ENCODE measurements at places on chromosomes 16 and 17.
A peak's percentile ranks its signal among the peaks of the same experiment; 100 is the strongest.

DNA sequence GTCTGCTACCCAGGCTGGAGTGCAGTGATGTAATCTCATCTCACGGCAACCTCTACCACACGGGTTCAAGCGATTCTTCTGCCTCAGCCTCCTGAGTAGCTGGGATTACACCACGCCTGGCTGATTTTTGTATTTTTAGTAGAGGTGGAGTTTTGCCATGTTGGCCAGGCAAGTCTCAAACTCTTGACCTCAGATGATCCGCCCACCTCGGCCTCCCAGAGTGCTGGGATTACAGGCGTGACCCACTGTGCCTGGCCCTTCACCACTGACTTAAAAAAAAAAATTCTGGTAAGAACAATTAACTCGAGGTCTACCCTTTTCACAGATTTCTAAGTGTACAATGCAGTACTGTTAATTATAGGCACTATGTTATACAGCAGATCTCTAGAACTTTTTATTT, 279.4 kb downstream of the PARN start:
- no peak for DNase-seq

DNA sequence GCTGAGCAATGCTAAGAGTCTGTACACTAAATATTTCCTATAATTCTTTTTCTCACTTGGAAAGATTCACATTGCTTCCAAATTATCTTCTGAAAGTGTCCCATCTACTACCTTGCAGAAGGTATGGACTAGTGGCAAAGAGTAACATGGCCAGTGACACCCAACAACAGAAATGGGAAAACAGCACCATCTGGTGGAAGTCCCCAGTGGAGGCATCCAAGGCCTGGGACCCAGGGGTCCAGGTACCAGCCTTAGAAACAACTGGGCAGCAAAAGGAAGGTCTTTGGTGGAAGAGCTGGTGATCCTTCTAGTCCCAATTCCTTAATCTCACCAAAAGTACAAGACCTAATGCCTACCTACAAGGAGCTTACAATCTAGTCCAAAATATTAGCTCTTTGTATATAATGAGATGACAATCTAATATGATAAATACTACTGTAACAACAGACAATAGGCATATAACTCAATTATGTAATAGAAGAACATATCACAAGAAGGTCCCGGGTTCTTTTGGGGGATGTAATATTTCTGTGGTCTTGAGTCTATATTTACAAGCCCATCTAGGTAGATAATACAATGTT, 55.3 kb downstream of the SKAP1 start:
- DNase-seq = peak; percentile 17

DNA sequence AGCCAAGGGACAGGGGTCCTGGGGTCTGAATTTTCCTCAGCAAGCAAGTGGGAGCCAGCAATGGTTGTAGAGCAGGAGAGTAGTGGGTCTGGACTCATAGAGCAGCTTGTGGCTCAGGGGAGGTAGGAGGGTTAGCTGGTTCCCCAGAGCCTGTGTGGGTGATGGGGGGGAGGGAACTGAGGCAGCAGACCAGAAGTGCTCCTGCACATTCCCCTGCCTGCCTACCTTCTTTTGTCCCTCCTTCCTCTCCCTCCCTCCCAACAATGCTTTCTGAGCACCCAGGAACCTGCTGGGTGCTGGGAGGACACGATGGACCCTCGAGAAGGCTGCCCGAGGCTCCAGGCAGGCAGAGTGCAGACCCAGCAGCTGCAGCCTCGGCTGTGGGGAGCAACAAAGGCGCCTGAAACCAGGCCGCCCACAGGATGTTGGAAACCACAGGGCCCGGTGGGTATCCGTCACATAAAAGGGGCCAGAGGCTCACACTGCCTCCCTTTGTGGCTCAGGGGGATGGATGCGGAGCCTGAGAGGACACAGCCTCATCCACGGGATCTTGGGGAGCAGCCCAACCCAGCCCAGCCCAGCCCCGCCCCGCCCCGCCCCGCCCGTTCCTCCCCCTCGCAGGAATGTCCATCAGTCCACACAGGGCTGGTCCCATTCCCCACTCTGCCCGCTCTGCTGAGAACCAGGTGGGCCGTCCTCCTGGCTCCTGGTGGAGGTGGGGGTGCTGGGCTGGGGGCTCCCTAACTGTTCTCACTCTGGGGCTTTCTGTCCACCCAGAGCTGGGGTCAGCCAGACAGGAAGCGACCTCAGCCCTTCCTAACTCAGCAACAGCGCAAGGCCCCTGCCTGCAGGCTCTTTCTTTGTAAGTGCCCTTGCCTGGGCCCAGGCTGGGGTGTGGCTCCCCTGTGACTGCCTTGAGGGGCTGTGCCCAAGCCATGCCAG, 1.7 kb upstream of the NLRC3 start:
- DNase-seq = no peak

- DNase-seq = peak; percentile 48
Measured at GRCh38 chr17:16980813-16981731, 9.2 kb upstream of the TNFRSF13B start.

DNA sequence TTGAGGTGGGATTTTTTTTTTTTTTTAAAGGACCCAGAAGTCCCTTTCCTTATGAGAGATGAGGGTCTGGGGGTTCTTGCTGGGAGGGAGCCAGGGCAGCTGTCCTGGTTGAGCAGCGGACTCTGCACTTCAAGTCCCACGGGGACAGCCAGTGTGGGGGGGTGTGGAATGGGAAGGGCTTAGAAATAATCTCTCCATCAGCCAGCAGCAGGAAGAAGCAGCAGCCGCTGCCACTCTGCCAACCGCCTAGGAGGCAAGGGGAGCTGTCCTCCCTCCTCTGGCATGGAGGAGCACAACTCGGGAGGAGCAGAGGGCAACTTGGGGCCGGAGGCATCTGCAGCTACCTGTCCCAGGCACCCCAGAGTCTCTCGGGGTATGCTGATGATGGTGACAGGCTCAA, at the start of gene KCNG4:
Gene KCNG4, minus strand, starts transcription at position 104 of the 400 bp plus-strand sequence. CDS start 2,527 bp downstream, outside the sequence.
- DNase-seq = no peak

DNA sequence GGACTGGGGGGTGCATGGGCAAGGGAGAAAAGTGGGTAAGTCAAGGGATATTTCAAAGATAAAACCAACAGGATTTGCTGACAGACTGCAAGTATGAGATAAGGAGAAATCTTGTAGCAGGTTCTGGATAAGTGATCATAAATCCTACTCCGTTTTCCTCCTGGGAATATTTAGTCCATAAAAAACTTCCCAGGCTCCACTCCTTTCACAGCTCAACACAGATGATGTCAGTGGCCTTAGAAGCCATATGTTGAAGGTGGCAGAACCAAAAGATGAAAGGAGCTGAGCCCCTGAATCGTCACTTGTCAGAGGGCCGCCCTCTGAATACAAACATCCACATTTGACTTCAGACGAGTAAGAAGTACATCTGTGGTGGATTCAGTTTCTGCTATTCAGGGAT, 71.7 kb downstream of the GRIN2A start:
- no peak for DNase-seq

- no peak for DNase-seq
Measured at GRCh38 chr16:50329446-50330189, 39.2 kb downstream of the BRD7 start.

GRCh38 chr17:80558046-80558445, 13.4 kb downstream of the RPTOR start:
- DNase-seq = no peak

DNA sequence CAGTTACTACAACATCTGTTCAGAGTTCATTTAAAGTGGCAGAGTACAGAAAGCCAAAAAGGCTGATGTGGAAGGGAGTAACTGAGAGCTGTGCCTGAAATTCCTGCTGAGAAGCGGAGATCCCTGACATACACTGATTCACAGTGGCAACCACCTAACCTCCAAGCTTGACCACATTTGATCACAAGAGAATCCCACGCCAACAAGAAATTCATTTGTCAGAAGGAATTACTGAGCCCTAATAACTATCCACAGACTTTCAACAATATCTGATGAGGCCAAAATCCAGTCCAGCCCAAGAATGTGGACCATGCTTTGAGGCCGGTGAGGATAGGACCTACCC, 168.5 kb upstream of the RPH3AL start:
- DNase-seq = peak; percentile 32

DNA sequence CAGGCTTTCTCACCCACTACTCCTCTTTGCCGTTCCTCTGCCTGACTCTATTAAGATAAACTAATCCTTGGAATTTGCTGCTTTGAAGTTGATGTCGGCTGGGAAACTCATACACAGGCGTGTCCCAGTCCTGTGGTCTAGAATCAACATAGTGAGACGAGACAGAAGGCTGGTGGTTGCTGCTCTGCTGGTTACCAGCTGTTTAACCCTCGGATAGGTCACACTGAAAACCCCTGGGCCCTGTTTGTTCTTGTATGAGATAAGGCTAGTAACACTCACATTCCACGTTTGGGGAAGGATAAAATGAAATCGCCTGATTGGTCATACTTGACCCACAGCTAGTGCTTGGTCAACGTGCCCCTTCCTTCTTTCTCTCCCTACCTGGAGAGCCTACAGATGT, 517.0 kb downstream of the CDH13 start:
- peak; percentile 45 for DNase-seq

- peak; percentile 10 for DNase-seq
Measured at GRCh38 chr16:17369421-17370222, 101.1 kb downstream of the XYLT1 start.

- DNase-seq = peak; percentile 86
Measured at GRCh38 chr16:86584726-86585721, 6.7 kb downstream of the FOXL1 start.

DNA sequence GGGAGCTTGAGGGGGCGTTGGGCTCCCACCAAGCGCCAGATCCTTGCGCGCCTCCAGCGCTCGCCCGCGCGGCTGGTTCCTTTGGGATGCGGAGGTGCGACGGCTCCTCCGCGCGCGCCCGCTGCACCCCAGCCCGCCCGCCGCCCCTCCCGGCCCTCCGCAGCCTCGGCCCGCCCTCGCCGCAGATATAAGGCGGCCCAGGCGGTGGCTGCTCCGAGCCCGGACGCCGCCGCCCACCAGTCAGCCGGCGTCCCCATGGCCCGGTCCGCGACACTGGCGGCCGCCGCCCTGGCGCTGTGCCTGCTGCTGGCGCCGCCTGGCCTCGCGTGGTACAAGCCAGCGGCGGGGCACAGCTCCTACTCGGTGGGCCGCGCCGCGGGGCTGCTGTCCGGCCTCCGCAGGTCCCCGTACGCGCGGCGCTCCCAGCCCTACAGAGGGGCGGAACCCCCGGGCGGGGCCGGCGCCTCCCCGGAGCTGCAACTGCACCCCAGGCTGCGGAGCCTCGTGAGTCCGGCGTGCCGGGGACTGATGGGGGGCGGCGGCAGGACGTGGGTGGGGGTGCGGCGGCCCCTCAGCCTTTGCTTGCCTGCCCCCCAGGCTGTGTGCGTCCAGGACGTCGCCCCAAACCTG, at the start of gene NPB:
Gene NPB, plus strand, starts transcription at position 216 of the 630 bp plus-strand sequence. Its CDS starts 40 bp downstream, at position 256.
- DNase-seq = peak; percentile 42

GRCh38 chr16:67389911-67390815, 3.1 kb downstream of the TPPP3 start:
- no peak for DNase-seq

- DNase-seq = peak; percentile 2
Measured at GRCh38 chr16:68144008-68144407, 58.8 kb downstream of the NFATC3 start.

- DNase-seq = no peak
Measured at GRCh38 chr16:8026450-8026849, 563.9 kb downstream of the TMEM114 start.

GRCh38 chr17:65811043-65811442, 249.6 kb upstream of the AXIN2 start:
- DNase-seq = no peak

GRCh38 chr17:49447628-49448302, 33.1 kb upstream of the PHB1 start:
- DNase-seq = peak; percentile 17

GRCh38 chr17:82608816-82609215, 39.4 kb downstream of the WDR45B start:
- DNase-seq = no peak

DNA sequence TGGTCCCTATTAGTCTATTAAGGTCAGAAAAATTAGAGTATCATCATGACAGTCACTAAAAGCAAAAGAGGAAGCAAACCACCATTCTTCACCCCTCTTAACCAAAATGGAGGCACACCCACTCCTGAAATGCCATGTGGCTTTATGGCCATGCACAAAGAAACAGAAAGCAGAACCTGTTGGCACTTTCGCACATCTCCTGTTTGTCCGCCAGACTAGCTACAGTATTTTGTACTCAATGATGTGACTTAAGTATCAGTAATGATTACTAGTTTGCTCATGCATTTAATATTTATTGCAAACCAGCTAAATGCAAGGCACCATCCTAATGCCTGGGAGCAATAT, 70.2 kb upstream of the GNAO1 start:
- no peak for DNase-seq

- no peak for DNase-seq
Measured at GRCh38 chr16:86217001-86217890, 293.1 kb upstream of the FOXF1 start.

DNA sequence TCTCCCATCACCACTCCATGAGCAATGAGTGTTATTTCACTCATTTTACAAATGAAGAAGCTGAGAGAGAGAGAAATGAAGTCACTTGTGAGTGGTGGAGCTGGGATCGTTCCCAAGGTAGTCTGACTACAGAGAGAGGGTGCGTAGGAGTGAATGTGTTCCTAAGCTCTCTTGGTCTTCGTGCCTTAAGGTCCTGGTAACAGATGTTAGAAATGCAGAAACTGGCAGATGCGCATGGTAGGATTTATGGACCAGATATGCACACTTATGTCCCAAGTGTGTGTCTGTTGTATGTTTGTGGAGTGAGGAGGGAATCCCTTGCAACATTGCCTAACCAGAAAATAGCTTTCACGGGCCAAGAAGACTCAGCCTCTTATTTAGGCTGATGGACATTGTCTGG, 93.2 kb upstream of the ZNF469 start:
- DNase-seq = no peak

- DNase-seq = no peak
Measured at GRCh38 chr16:49422896-49423295, 49.3 kb downstream of the C16orf78 start.

DNA sequence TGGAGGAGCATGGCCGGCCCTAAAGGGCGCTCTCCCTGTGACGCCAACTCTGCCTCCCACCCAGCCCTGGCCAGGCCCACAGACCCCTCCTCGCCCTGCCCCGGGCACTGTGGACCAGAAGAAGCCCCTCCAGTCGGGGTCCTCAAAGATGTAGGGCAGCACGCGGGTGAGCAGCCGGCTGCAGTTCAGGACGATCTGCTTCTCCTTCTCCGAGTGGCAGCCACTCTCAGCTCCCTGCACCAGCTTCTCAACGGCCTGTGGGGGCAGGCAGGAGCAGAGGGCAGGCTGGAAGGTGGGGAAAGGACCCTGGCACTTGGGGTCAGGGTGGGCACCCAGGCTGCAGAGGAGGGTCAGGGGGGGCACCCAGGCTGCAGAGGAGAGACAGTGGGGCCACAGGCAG, 8.9 kb downstream of the HID1 start:
- DNase-seq = no peak
